ENCODE measurements at places on chromosomes 11 and 22.

DNA sequence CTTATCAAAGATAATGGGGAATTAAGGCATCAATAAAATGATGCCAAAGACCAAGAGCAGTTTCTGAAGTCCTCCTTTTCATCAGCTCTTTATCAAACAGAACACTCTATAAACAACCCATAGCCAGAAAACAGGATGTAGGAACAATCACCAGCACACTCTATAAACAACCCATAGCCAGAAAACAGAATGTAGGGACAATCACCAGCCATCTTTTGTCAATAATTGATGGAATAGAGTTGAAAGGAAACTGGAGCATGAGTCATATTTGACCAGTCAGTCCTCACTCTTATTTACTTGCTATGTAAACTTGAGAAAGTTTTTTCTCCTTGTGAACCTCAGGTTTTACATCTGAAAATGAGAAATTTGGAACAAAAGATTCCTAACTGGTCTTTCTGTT is 10.0 kb downstream of the MS4A2 start:
- DNase-seq, result no peak

- no peak for DNase-seq
These were observed 41.6 kb downstream of the CHRDL2 start for GRCh38 chr11:74689666-74690065.

DNA sequence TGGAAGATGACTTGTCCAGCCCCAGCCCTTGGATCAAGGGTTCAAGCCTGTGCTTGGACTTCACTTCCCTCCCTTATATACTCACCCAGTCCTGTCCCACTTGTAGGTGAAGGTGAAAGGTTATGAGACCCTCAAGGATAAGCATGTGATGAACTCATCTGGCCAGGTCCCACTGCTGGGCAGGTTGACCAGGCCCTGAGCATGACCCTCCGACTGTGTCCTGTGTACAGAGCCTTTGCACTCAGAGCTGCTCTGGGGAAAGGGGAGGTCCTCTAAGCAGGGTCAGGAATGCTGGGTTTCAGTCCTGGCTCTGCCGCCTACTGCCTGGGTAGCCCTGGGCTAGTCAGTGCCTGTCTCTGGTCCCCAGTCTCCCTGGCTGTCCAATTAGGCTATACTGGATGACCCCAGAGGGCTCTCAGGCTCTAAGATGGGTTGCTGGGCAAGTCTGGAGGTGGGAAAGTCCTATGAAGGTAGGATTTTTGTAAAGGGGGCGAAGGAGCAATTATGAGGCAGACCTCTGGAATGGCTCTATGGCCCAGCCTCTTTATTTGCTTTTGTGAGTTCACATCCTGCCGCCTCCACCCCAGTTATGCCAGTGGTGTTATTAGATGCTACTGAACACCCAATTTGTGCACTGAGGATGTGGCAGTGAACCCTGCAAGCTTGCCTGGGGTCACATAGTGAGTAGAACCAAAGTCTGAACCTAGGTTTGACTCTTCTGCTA is 14.1 kb downstream of the DGAT2 start:
- DNase-seq, result no peak

DNA sequence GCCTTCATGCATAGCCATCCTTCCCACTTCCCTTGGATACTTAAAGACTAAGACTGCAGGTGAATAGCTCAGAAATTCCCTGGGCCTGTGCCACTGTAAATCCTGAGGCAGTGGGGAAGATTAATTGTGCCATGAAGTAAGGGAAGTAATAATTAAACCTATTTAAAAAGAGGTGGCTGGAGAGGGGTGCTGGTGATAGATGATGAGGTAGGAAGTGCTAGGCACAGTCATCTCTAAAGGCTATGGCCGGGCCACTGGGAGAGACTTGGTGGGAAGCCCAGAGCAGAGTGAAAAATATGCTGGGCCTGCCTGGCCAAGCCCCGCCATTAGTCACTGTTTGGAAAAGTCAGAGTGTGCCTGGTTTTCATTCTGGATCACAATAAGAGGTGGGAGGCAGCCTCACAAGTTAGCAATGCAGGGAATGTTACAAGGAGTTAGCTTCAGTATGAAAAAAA is 197.2 kb upstream of the PITPNB start:
- no peak for DNase-seq

DNA sequence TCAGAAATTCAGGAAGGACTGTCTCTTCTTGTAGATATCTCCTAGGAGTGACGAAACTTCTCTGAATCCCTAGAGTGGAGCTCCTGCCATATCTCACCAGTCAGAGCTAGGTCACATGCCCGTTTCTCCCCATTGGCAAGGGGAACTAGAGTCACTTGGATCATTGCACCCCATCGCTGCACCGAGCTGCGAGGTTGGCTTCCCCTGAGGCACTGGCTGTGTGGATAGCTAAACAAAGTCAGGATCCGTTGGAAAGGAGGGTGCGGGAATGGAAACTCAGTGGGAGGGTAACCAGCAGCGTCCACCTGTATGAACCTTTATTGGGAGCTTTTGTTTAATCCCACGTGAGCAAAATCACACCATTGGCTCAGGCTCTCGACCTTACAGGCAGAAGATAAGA is 283.8 kb downstream of the BRD1 start:
- no peak for DNase-seq

DNA sequence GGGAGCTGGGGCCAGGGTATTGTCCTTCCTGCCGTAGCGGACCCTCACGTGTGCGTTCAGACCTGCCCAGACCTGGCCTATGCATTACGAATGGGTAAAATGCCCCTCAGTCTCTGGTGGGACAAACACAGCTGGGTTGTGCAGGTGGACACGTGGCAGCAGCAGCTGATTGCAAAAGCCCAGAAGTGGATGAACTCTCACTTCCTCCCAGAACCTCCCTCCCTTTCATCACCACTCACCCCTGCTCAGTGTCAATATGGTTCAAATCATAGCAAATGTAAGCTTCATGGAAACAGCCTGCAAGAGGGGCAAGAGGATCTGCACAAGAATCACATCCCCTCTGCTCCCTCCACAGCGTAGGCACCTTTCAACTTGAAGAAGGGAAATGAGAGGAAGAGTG is 352.1 kb downstream of the OPCML start:
- no peak for DNase-seq

GRCh38 chr11:27786864-27787263 is 86.6 kb upstream of the BDNF start:
- no peak for DNase-seq

DNA sequence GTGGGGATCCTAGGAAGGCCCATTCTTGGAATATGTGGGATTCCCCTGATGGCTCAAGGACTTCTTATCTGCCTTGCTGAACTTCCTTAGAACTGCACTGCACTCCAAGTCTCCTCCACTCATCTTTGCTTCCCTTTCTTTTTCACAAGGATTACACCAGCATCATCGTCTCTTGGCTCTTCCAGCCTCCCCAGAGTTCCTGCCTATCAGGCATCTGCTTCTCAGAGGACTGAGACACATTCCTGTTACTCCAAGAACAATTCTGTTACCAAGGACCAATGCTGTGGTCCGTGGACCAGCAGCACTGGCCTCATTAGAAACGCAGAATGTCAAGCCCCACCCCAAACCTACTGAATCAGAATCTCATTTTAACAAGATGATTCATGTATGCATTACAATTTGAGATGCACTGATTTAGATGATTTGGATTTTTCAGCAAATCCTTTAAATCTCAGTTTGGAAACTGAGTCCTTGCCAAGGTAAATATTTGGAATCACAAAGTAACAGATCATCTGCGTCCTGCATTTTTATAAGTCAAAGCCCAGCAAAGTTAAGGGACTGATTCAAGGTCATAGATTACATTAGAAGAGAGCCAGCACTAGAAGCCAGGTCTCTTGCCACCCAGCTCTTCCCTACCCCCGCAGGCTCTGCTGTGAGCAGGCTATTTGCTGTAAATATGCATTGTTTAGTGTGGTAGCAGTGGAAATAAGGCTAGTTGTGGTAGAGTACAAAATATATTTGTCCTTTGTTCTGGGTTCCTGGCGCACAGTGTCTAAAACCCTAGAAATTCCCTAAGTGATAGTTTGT is 110.9 kb downstream of the SWAP70 start:
- no peak for DNase-seq

- no peak for DNase-seq
These were observed 3.5 kb downstream of the YIF1A start for GRCh38 chr11:66285250-66285947.

DNA sequence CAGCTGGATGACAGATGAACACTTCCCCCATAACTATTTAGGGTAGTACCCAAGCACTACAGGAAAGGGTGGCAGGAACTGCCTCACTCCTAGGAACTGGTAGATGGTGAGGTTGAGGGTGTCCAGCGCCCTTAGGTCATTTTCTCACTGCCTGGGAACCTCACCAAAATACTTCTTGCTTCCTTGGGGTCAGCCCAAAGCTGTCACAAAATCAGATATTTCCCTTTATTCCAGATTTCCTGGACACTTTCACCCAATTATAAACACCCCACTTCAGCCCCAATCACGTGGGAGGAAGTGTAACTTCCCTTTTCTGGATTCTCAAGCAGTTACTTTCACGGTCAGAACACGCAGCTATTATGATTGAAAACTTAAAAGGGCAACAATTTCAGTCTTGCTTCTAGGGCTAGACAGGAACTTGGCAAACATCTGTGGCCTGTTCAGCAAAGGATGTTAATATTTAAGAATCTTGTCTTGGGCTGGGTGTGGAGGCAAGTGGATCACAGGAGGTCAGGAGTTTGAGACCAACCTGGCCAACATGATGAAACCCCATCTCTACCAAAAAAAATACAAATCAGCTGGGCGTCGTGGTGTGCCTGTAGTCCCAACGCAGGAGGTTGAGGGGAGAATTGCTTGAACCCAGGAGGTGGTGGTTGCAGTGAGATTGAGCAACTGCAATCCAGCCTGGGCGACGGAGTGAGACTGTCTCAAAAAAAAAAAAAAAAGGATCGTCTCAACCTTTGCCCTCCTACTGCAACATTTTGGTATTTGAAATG is 4.0 kb downstream of the FTH1 start:
- DNase-seq, result no peak

- DNase-seq, result no peak
These were observed 10.4 kb downstream of the EHF start for GRCh38 chr11:34631297-34631696.

- no peak for DNase-seq
These were observed 385.6 kb downstream of the DCDC1 start for GRCh38 chr11:30983776-30984441.

DNA sequence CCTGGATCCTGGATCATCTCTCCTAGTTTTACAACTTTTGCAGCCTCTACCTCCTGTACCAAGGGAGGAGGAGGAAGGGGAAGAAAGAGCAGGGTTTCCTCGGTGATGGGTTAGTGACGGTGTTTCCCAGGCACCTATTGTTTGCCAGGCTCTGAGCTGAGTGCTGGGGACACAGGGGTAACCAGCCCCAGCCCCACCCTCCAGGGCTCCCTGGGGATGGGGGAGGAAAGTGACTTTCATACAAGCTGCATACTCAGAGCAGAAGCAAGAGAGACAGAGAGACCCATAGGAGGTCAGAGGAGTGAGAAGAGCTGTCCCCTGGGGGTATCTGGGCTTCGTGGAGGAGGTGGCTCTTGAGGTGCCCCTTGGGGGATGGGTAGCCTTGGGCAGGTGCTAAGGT is 89.4 kb upstream of the THY1 start:
- no peak for DNase-seq

GRCh38 chr11:8036002-8036802 is 44.8 kb upstream of the TUB start:
- no peak for DNase-seq

GRCh38 chr11:70763606-70764005 is 365.3 kb downstream of the CTTN start:
- no peak for DNase-seq

DNA sequence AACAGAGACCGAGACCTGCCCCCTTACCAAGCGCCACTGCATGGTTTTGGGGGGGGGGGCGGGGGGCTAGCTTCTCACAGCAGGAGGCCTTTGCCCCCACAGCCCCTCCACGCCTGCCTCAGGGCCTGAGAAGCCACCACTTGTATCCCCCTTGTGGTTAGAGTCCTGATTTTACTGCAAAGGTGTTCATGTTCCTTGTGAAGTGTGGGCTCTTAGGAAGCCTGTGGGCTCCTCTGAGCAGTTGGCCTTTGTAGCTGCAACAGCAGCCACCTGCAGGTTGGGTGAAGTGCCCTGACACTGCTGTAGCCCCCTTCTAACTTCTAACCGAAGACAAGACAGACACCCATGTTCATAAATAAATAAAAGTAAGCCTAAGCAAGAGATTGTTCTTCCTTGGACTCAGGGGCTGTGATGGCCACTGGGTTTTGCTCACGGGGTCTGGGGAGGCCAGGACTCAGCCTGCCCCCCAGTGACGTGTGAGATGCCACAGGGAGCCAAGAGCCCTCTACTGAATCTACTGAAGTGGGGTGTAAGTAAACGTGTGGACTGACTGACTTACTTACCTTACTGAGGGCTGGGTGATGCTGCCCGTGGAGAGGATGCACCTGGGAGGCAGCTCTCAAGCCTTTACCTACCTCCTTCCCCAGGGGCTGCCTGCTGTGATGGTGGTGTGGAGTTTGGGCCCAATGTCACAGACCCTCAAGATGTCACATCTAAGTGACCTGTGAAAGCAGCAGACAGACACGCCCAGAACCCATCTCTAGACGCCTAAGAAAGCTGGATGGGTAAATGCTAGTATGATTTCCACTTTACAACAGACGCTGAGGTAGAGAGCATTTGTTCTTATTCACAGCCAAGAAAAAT is 25.8 kb downstream of the USP35 start:
- no peak for DNase-seq

- DNase-seq, result peak; percentile 75
These were observed 34.1 kb downstream of the LIF start for GRCh38 chr22:30212363-30212995.

DNA sequence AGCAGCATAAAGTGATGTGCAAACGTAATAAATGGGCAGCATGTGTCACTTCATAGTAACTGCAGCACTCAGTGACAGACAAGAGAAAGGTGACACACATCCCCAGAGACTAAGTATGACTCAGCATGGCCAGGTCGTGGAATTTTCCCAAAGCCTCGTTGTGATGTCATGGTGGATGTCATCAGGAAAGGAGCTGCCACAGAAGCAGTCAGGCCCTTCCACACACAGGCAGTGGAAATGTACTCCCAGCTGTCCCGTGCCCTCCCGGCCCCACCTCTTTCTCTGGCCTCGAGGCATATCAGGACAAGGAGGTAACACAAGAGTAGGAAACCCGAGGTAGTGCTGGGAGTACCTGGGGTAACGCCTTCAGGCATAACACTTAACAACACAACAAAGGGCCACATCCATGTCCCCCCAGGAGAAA is 8.1 kb downstream of the PC start:
- DNase-seq, result peak; percentile 92

- no peak for DNase-seq
These were observed 869.4 kb downstream of the DLG2 start for GRCh38 chr11:84757711-84758110.

Data from SW 1271 (cell line).